ENCODE measurements at places on chromosomes 6 and 20.

GRCh38 chr6:130908188-130908587, 81.0 kb downstream of the SMLR1 start:
- no peak for DNase-seq

- DNase-seq, result no peak
Measured at GRCh38 chr6:131549811-131550210, 23.2 kb upstream of the ARG1 start.

DNA sequence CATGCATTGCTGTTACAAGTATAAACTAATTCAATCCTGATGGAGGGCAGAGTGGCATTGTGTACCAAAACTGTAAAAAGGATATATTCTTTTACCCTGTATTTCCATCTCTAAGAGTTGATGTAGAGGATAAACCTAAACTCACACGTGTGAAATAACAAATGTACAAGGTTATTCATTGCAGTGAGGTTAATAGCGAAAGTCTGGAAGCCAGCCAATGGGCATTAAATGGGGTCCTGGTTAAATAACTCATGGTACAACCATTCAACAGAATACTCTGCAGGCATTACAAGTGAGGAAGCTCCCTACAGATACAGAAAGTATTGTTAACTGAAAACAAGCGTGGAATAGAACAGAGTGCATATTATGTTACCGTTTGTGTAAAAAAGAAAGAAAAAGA, 56.9 kb downstream of the BCAS1 start:
- DNase-seq, result no peak

DNA sequence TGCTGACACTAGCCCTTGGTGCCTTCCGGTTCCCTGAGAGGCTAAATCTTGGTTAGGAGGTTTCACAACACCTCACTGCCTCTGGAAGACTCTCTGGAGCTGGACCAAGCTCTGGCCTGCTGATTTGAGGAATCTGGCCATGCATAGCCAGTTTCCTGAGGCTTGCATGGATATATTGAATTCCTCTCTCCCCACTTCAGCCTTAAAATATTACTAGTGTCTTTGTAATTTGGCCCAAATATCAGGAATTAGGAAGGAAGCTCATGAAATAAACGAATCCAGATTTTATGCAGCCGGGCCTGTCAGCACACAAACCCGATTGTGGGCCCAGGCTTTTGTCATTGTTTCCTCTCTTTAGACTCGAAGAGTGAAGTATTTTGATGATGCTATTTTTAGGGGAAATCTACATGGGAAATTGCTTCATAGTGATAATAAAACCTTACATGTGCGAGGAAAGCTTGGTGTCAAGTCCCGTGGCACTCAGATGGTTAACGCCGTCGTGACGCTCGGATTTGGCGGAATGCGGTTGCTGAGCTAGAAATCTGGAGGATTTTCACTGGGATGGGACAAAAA, 144.4 kb downstream of the PHACTR3 start:
- no peak for DNase-seq

GRCh38 chr6:49001856-49002541, 461.1 kb downstream of the MMUT start:
- no peak for DNase-seq

DNA sequence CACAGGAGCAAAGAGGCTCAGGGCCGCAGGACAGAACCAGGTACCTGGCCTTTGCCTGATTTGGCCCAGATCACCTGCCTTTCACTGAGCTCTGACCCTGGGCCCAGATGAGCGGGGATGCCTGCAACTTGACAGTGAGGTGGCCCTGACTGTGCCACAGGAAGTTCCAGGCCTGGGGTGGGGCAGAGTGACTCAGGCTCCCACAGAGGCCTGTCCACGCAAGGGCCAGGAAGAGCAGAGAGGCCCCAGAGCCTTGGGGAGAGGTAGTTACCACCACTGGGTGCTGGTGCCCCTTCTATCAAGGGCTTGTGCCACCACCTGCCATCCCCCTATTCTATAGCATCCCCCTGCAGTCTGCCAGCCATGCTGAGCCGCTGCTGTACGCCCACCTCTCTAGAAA, 4.1 kb upstream of the NOL4L start:
- no peak for DNase-seq

DNA sequence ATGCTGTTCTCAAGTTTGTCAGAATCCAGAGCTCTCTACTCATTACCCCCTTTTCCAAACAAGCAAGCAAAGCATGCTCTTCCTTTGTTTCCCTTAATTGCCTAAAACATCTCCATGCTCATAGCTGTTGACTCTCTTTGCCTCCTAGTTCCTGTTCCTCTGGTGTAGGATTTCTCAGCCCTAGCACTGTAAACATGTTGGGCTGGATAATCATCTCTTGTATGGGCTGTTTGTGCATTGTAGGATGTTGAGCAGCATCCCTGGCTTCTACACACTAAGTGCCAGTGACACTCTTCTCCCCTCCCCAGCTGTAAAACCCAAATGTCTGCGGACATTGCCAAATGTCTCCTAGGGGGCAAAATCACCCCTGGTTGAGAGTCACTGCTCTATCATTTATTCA, 14.0 kb downstream of the PPARD start:
- no peak for DNase-seq

DNA sequence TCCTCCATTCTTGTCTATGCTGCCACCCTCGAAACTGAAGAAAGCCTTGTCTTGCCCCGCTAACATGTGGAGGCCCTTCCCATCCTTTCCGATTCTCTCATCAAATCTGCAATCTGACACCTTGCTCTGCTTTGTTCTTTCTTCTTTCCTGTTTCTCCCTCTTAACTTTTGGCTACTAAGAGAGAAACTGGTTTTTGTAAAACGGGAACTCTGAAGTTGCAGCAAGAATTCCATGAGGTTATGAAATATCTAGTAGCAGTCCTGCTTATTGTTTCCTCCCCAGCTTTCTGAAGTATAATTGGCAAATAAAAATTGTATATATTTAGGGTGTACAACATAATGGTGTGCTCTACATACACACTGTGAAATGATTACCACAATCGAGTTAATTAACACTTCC, 80.2 kb downstream of the MAP7 start:
- DNase-seq, result no peak

DNA sequence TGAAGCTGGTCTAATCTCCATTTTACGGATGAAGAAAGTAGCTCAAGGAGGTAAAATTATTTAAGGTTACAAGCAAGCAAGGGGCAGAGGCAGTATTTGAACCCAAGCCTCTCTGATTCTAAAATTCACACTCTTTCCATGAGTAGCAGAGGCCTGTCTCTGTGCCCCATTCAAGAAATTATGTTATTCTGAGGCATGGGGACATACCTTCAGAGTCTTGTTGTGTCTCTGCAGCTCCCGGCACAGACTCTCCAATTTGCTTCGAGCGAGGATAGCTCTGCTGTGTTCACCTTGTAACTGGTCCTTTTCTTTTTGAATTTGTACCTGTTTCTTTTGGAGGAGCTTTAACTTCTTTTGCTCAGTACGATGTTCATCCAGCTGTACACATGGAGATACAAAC, 21.5 kb downstream of the TXLNB start:
- no peak for DNase-seq

Measured in DMS79 (cell line).